ENCODE measurements at places on chromosomes 1 and 21.

- no peak for DNase-seq
Observed at GRCh38 chr1:65256860-65257708, 52.3 kb upstream of the DNAJC6 start.

GRCh38 chr1:153506831-153507413, 28.9 kb downstream of the S100A6 start:
- no peak for DNase-seq

DNA sequence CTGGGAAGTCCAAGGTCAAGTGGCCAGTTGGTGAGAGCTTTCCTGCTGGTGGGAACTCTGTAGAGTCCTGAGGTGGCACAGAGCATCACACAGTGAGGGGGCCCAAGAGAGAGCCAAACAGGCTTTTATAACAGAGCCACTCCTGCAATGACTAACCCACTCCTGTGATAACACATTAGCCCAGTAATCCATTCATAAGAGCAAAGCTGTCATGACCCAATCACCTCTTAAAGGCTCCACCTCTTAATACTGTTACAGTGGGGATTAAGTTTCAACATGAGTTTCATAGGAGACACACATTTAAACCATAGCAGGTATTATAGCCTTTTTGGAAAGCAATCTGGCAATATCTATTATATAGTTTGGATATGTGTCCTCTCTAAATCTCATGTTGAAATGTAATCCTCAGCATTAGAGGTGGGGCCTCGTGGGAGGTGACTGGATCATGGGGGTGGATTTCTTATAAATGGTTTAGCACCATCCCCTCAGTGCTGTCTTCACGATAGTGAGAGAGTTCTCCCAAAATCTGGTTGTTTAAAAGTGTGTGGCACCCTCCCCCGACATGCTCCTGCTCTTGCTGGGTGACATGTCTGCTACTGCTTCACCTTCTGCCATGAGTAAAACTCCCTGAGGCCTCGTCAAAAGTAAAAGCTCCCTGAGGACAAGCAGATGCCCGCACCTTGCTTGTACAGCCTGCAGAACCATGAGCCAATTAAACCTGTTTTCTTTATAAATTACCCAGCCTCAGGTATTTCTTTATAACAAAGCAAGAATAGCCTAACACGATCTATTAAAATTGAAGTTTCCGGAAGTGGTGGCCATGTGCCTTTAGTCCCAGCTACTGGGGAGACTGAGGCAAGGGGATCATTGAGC, 64.5 kb downstream of the CD58 start:
- no peak for DNase-seq

GRCh38 chr1:11684070-11684469, 3.1 kb upstream of the MAD2L2 start:
- no peak for DNase-seq

GRCh38 chr1:83676106-83676505, 322.8 kb downstream of the TTLL7 start:
- DNase-seq: no peak

DNA sequence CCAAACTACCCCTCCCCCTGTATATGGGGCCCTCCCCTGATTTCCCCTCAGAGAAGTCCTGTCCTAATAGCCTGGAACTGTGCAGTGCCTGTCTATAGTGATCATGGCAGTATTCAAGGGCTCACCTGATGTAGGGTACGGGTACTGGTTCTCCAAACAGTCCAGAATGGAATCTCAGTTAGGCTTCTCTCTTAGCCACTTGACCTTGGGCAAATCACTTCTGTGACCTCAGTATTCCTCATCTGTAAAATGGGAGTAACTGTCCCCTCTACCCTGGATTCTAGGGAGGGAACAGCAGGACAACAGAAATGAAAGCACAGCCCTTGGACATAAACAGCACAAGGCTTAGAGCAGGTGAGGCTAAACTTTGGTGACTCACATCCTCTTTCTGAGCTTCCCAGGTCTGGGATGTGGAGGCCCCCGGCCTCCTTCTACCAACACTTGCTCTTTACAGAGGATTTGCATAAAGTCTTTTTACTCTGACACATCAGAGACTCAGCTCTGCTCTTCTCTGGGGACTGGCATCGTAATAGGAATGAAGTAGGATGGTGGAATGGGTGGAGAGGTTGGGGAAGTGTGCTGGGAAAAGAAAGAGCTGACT, 20.0 kb upstream of the PDZK1IP1 start:
- no peak for DNase-seq

DNA sequence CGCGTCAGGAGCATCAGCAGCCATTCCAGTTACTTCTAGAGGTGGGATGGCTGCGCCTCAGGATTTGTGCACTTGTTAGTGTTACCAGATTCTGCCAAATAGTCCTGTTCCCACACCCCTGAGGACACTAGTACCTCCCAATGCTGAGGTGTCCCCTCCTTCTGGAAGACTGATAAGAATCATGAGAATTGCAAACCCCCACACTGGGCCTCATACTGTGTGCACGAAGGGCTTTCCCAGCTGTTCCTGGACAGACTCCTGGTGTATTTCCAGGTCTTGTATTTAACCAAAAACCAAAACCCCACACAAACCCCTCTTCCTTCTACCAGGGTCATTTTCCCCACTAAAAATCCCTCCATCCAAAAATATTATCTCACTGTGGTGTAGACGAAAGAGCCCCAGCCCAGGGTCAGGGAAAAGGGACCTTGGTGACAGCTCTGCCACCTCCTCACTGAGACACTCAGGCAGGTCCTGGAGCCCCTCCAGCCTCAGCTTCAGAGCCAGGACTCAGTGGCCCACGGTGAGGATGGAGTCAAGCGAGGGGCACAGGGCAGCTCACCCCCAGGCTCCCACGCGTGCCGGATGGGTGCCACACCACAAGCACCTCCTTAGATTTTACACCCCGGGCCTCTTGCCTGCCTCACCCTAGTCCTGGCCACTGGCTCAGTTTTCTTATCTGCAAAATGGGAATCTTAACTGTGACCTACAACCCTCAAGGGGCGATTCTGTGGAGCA, 131.4 kb upstream of the RUNX3 start:
- DNase-seq: no peak

DNA sequence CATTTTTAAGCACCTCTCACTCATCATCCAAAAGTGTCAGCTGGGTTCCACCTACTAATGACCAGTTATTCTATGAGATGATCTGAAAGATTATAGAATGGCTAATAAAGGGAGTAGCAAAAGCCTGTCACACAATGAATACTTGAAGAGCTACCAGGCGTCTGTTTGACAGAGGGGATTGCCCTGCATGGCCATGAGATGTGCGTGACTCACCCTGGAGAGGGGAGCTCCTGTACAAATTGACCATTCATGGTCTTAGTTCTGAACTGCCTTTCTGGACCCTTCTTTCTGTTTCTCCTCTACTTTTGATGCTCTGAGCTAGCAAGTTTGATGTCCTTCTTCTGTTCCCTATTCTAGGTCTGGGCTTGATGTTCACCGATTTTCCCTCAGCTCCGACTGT, 85.2 kb upstream of the ABCD3 start:
- DNase-seq: no peak

DNA sequence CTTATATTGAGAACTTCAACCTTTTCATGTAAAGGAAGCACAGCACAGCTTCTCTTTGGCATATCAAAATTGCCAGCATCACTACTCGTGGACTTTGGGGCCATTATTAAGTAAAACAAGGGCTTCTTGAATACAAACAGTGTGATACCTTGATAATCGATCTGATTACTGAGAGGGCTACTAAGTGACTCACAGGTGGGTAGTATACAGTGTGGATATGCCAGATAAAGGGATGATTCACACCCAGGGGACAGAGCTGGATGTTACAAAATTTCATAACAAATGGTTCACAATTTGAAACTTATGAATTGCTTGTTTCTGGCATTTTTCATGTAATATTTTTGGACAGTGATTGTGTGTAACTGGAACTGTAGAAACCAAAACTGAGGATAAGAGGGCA, 15.4 kb downstream of the HDAC1 start:
- no peak for DNase-seq

DNA sequence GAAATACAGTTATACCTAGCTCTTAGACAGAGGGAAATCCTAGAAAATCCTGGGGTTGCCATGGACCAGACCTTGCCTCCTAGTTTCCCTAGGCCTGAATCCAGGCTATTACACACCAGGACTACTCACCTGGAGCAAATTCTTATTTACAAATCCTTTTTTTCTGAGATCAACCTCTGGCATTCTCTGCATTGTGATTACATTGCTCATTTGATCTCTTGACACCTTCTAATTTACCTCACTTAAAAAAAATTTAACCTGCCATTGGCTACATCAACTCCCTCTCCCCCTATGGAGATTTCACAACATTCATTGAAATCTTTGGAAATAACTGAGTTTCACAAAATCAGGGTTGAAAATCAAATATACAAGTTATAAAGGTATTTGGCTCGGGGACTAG, 2.9 kb upstream of the C1orf105 start:
- DNase-seq: no peak

- no peak for DNase-seq
Observed at GRCh38 chr21:42545745-42546144, 32.1 kb downstream of the SLC37A1 start.

GRCh38 chr1:68221980-68222373, 10.3 kb downstream of the WLS start:
- no peak for DNase-seq

DNA sequence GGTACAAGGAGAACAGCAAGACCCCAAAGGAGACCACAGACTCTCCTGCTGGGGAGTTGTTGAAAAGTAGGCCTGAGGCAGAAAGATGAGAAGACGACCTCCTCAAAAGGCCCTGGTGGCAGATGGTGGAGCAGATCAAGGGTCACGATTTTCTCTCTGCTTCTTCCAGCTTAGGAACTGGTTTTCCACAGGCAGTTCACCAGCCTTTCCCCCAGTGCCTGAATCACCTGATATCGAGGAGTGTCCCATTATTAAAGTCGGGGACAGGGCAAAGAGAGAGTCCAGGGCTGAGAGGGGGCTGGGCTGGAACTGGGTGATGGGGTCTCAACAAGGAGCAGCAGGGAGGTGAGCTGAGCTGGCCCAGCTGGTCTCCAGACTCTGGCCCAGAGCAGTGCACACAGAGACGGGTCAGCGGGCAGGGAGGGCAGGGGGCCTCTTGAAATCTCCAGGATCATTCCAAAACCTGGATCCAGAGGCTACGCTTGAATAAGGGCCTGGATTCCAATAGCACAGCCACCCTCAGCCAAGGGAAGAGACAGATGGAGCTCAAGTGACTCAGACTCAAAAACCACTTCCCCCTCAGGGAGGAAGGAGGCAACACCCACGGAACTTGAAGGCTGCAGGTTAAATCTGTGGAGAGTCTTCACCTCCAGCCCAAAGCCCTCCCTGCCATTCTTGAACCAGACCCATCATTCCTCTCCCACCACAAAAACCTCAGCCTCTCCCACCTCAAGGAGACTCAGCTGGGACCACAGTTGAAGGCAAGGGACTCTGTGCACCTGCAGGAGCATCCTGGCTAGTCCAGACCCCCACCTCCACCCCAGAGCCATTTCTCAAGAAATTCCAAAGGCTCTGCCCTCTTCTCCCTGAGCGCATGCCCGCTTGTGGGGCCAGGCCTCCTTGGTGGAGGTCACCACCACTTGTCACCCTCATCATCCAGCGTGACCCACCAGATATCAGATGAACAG, at the start of gene S100A5:
TSS of gene S100A5 (minus strand) at position 541 of the 968 bp plus-strand sequence. CDS start 743 bp downstream, outside the sequence.
- DNase-seq: peak; percentile 56

- no peak for DNase-seq
Observed at GRCh38 chr1:158013840-158014730, 20.6 kb downstream of the KIRREL1 start.

- DNase-seq: no peak
Observed at GRCh38 chr1:11355559-11356475, 82.8 kb downstream of the UBIAD1 start.

DNA sequence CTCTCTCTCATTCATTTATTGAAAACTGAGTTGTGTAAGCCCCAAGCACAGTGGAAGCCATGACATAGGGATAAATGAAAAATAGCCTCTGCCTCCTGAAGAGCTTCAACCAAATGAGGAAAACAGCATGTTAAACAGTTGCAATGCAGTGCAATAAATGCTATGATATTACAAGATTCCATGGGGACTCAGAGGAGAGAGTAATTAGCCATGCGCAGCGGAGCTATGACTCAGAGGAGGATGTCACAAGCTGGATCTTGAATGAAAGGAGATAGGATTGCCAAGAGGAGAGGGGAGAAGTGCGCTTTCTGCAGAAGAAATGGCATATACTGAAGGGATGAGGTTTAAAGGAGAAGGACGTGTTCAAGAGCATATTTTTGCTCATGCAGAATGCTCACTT, 231.3 kb upstream of the PLXNA2 start:
- DNase-seq: no peak

GRCh38 chr1:93353286-93353685, 7.6 kb downstream of the DR1 start:
- DNase-seq: no peak

DNA sequence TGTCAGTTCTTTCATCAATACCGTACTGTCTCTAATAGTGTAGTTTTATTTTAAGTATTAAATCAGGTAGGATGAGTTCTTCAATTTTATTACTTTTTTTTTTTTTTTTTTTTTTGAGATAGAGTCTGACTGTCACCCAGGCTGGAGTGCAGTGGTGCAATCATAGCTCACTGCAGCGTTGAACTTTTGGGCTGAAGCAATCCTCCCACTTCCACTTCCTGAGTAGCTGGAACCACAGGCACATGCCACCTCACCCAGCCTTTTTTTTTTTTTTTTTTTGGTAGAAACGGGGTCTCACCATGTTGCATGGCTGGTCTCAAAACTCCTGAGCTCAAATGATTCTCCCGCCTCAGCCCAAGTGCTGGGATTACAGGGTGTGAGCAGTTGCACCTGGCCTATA, 44.3 kb downstream of the INAVA start:
- DNase-seq: no peak

- DNase-seq: no peak
Observed at GRCh38 chr1:229222081-229222480, 48.8 kb upstream of the RAB4A start.

- no peak for DNase-seq
Observed at GRCh38 chr1:4615138-4615470, 39.3 kb upstream of the AJAP1 start.

- no peak for DNase-seq
Observed at GRCh38 chr1:221772117-221772516, 30.2 kb upstream of the DUSP10 start.

DNA sequence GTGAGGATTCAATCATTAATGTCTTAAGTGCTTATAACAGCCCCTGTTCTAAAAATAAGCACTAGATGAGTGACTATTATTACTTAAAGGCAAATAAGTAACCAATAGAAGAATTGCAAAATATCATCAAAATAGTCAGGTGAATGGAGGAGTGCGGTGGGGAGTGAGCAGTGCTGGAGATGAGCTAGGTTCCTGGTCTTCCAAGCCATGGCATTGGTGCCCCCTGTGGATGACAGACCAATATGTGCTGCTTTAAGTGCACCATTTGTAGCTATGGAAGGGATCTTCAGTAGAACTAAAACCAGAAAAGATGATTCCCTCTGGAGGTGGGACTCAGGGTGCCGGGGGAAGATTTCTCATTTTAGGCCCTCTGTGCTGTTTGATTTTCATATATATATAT, 46.1 kb upstream of the SLC30A1 start:
- no peak for DNase-seq
